Stimulated activated CD8-positive, alpha-beta memory T cell treated with anti-CD3 and anti-CD28 coated beads, Interleukin-7, amount 100 ng/mL, for 1 hour (primary cell): ENCODE measurements at places on chromosomes 2 and 18.

DNA sequence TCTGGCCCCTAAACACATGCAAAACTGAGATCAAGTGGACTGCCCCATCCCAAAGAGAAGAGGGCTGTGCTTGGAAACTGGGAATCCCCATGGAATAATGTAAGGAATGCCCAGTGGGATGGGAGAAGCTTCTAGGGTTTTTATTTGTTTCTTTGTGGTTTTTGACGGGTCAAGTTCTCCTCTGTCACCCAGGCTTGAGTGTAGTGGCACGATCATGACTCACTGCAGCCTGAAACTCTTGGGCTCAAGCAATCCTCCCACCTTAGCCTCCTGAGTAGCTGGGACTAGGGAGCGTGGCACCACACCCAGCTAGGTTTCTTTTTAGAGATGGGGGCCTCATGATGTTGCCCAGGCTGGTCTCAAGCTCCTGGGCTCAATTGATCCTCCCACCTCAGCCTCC, 101.7 kb upstream of the ZSWIM2 start:
- DNase-seq = no peak

GRCh38 chr2:238203973-238204683, 633 bp upstream of the ILKAP start:
- no peak for DNase-seq

GRCh38 chr2:148861367-148861766, 13.7 kb upstream of the KIF5C start:
- DNase-seq = no peak

GRCh38 chr2:240192661-240193060, 52.2 kb upstream of the OTOS start:
- no peak for DNase-seq

GRCh38 chr2:33377048-33377447, 99.4 kb upstream of the RASGRP3 start:
- no peak for DNase-seq

DNA sequence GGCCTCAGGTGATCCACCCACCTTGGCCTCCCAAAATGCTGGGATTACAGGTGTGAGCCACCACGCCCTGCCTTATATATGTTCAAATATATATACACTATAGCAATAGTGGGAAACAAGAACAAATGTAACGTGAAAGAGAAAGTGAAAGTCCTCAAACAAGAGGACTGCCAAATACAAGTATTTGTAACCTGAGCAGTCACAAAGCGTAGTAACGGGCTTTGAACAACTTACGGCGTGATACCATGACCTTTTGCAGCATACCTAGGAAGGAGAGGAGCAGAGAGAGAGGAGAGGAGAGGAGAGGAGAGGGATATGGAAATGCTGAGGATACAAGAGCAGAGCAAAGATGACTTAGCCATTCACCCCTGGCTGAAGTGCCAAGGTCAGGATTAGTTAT, 113.8 kb upstream of the RGPD4 start:
- DNase-seq = no peak
